ENCODE measurements at places on chromosomes 13 and 19.

DNA sequence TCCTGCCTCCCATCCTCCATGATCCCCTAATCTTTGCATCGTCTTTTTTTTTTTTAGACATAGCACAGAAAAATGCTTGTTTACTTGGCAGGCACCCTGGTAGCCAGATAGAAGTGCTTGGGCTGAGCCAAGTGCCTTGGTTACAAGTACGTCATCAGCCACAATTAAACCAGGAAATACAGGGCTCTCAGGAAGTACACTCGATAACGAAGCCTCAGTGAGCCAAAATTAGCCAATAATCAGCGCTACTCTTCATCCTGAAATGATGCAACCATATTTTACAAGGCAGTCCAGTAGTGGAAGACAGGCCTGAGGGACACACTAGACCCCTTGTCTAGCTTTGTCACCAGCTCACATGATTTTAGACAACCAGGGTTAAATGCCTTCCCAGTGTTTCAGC lies 194.0 kb upstream of the NBEA start:
- DNase-seq = peak; percentile 92

DNA sequence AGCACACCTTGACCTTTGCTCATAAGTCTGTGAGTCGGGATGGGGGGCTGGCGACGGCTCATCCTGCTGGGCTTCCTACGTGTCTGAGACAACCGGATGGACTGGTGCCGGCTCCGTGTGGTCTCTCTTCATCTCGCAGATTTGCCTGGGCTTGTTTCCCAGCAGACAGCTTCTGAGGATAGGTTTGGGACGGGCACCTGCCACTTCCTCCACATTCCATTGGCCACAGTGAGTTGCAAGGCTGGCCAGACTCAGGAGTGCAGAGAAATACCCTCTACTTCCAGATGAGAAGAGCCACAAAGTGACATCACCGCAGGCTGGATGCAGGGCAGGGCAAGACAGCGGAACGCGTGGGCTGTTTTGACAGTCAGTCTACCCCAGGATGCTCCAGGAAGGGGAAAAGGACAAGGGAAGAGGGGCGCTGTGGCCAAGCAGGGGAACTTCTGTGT lies 48.1 kb downstream of the IRS2 start:
- no peak for DNase-seq

- no peak for DNase-seq
Measured at GRCh38 chr19:40560092-40560507, 16.6 kb upstream of the SHKBP1 start.

DNA sequence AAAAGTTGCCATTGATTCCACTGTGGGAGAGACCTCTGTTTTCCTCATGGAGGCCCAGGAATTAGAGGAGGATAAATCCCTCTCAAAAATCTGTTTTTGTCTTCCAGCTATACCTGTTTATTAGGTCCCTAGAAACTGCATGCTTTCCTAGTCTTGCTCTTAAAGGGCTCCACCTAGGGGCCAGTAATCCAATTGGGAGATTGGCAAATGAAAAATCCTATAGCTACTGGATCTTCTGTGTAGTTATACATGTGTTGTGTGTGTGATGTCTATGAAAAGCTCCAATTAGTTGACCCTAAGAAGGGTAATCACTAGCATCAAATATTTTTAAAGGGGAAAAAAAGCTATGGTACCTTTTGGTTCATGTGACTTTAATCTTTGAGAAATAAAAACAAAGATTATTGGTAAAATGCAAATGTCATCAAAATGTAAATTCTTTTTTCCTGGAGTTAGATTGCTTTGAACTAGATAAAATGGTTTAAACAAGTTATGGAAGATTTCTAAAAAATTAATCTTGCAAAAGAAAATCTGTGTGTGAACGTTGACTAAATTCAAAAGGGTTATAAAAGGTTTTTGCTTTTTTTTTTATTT lies 63.4 kb upstream of the C1QTNF9B start:
- DNase-seq = no peak

GRCh38 chr13:45011198-45011597 lies 21.9 kb downstream of the GPALPP1 start:
- no peak for DNase-seq
